ENCODE measurements at places on chromosomes 4 and X.

GRCh38 chrX:22882543-22882942 is 117.2 kb upstream of the DDX53 start:
- no peak for DNase-seq

GRCh38 chrX:133337250-133337649 is 78.0 kb downstream of the GPC4 start:
- DNase-seq, result no peak

DNA sequence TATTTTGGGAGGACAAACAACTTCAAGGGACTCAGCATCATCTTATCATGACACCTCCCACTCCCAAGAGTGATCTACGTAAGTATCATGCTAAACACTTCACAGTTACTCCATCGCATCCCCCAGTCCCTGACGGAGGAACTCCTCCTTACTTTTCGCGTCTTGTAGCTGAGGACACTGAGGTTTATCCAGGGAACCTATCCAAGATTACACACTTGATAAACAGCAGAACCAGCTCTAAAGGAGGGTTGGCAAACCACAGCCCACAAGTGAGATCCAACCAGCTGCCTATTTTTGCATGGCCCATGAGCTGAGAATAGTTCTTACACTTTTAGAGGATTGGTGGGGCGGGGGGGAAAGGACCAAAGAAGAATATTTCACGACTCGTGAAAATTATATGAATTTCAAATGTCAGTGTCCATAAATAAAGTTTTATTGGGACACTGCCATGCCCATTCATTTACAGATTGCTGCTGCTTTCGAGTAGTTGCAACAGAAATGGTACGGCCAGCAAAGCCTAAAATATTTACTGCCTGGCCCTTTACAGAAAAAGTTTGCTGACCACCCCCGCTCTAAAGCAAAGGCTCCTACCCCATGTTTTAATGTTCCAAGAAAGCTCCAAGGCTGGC is 47.8 kb downstream of the SEPSECS start:
- no peak for DNase-seq

DNA sequence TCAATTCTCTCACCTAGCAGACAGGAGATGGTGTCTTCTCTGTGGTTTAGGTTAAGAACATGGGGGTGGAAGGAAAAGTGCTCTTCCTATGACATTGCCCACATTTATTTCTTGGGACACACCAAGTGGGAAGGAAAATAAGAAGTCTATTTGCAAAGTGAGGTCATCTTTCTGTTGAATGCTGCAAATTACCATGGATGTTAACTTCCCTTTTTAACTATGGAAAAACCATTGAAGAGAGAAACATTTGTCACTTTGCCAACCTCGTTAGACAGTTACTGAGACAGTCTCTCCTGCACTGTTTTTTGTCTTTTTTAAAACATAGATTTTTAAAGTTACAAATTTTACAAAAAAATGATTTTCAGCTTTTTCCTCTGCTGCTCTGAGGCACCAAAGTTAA is 72.8 kb upstream of the BEND4 start:
- no peak for DNase-seq

DNA sequence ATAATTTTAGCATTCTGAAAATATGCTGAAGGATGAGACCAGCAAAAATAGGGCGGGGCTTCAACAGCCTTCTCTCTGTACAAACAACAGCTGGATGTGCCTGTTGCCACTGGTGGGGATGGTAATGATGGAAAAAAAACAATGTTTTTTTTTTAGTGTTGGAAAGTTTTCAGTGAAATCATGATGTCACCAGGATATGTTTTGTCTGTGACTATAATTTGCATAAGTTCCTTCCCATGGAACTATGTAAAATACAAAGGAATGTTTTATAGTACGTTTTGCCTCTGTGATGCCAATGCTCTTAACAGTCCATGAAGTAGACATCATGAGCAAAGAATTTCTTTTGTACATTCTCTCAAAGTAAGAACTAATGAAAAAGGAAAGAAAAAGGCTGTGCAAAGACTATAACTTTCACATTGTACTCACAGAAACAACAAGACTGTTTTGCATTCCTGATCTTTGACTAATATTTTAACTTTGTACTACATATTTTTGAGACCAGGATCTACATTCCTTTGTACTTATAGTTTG is 589.7 kb downstream of the SPRY1 start:
- DNase-seq, result no peak

- no peak for DNase-seq
Measured at GRCh38 chr4:89221167-89221867, 86.3 kb downstream of the GPRIN3 start.

DNA sequence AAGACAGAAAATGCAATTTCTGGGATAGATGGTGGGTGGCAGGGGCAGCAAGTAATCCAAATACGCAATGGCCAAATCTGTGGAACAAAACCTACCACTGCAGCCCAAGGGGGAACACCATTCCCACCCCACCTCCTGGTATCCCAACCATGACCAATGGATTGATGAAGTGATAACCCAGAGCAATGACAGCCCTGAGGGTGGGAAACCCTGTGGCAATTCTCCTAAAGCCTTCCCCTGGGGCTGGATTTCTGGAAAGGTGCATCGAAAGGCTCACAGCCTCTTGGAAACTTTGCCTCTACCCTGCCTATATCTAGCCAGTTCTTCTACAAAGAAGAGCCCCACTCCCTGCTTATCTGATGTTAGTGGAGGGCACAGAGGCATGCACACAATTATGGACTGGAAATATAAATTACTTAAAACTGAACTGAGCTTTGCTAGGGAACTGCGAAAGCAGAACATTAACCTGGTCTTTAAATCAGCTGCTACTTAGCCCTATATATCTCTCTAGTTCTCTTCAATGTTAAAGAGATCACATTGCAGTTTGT is 59.9 kb upstream of the TXK start:
- no peak for DNase-seq

GRCh38 chrX:131649741-131650140 is 105.9 kb downstream of the OR13H1 start:
- no peak for DNase-seq

DNA sequence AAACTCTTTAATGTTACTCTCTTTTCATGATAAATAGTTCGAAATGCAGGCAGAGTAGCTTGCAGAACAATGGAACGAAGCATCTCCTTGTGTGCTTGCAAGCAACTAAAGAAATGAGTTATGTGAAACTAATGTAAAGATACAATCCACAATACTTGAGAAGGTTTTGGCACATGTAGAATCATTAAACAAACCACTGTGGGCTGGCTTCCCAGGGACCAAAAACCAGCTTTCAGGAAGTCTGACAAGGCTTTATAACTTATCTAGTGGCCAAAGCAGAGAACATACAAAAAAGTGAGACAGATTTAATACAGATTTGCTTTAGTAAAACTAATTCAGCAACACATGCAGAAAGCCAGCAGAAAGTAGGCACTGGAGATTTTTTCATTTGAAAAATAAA is 1673.8 kb upstream of the AGA start:
- DNase-seq, result no peak

DNA sequence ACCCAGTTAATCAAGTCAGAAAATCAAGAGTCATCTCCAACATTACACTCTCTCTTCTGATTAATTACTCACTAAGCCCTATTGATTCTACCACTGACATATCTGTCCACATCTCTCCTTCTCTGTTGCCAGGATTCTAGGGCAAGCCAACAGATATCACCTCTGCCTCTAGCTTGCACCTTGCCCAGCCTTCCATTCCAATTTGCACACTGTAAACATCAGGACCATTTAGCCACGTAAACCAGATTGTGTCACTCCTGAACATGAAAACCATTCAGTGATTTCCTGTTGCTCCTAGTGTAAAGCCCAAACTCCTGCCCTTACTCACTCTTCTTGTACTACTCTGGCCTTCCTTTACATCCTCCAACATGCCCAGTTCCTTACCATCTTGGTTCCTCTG is 68.0 kb upstream of the PLS3 start:
- DNase-seq, result no peak

Measured in NCI-H2171 treated with DMSO at 0.1 percent for 48 hours (cell line).